ENCODE measurements at places on chromosomes 2 and 18.
A peak's percentile ranks its signal among the peaks of the same experiment; 100 is the strongest.

- DNase-seq = no peak
These were observed 71.4 kb downstream of the GALR1 start for GRCh38 chr18:77320971-77321559.

GRCh38 chr2:218230882-218231281 is 13.9 kb downstream of the ARPC2 start:
- no peak for DNase-seq

DNA sequence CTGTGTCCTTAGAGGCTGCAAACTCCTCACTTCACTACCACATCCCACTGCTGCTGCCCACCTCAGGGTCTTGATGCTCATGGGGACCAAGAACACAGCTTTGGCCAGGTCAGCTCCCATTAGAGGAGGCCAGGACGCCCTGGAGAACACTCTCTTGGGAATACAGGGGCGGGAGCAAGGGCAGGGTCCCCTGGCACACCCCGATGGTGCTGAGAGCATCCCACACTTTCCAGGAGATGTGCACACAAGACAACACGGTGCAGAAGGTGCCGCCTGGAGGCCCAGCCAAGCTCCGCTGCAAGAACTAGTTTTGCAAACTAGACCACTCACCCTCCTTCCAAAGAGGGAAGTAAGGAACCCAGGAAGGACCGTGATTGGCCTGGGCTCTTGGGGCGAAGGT is 304.4 kb upstream of the SALL3 start:
- no peak for DNase-seq

GRCh38 chr2:189312643-189313042 is 128.6 kb upstream of the WDR75 start:
- no peak for DNase-seq

DNA sequence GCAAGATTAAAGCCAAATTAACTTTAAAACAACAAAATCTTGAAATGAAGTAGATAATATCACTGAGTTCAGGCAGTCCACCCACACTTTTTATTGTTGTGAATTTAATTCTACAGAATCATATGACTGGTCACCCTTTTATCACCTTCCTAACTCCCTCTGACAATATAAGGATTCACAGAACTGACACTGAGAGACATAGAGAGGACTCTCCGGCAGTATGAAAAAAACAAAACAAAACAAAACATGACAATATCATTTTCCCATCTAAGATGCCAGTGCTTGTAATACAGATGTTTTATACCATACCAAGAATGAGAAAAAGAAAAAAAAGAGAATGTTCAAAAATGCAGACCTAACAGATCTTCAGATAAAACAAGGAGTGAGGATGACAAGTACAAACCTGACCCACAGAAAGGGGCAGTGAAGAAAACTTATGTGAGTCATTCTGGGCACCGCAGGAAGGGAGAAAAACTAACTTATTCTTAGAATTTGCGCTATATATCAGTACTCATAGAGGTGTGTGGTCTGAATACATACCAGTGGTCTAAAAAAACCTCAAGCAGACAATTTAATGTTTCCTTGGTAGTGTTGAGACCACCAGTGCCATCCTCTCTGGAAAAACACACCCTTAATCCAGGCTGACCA is 136.6 kb downstream of the ZAP70 start:
- DNase-seq = no peak

DNA sequence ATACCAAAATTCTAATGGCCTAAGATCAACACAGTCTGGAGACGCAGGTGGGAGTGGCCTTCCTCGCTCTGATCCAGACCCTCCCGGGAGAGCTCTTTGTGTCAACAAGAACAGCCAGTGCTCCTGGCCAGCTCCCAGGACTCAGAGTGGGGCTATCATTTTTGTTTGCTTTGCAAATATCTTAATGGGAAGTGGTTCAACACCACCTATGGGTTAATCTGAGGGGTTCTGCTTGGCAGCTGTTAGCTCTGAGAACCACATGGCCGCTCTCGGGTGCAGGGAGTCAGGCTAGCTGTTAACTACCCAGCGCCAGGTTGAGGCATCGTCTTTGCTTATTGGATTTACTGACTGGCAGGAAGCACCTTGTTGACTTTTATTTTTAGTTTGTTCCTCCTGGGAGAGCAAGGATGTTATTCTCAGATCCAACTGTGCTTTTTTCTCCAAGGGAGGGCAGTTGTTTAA is 184.8 kb upstream of the SP5 start:
- peak; percentile 83 for DNase-seq

GRCh38 chr18:31891566-31891965 is 51.4 kb downstream of the TRAPPC8 start:
- no peak for DNase-seq

GRCh38 chr2:8495189-8495989 is 186.5 kb upstream of the ID2 start:
- no peak for DNase-seq

DNA sequence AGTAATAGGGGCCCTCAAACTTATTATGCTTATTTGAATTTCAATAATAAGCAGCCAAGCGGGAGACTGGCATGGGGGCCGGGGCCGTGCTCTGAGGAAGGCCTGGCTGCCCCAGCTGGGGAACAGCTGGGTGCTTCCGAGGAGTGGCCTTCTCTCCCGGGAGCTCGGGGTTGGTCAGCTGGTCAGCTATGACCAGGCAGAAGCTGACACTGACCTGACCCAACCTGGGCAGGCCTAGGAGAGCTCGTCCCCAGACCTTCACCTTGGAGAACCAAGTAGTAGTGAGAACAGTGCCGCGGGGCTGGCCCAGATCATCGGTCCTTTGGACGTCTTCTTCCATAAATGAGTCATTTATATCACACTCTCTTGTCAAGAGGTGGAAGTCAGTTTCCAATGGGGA is 36.1 kb downstream of the RRM2 start:
- no peak for DNase-seq

GRCh38 chr18:36175481-36175880 is 11.8 kb upstream of the MOCOS start:
- DNase-seq = no peak

DNA sequence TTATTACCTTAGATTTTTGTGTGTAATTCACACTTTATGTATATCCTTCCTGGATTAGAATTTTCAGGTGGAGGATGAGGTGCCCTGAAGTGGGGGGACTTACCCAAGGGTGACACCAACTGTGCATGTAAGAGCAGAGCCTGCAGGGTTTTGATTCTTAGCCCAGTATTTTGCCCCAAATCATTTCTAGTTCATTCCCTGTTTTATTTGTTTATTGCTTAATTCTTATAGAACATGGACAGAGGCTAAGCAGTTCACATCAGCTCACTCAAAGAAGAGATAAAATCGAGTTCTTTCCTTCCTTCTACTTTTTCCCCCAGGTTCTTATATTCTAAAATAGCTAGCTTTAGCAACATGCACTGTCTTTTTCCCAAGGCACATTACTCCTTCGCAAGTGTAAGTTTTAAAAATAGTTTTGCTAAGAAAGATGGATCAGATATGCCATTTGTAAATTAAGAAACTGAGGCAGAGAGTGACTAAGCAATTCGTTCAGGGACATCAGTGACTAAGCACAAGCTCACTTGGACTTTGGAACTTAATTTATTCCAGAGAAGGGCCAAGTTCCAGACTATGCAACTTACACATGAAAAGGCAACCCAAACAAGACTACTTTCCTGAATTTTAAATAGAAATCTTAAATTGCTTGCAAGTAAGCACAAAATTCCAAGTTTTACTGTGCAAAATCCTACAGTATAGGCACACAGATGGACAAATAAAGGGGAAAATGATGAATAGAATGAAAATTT is 427.9 kb upstream of the POU3F3 start:
- DNase-seq = no peak

- DNase-seq = no peak
These were observed 17.5 kb downstream of the LBH start for GRCh38 chr2:30248791-30249190.

- DNase-seq = no peak
These were observed 286.8 kb upstream of the TRIB2 start for GRCh38 chr2:12429779-12430406.

- DNase-seq = no peak
These were observed 75.8 kb downstream of the USP40 start for GRCh38 chr2:233490831-233491230.

GRCh38 chr18:43160509-43160908 is 45.0 kb upstream of the RIT2 start:
- DNase-seq = no peak

DNA sequence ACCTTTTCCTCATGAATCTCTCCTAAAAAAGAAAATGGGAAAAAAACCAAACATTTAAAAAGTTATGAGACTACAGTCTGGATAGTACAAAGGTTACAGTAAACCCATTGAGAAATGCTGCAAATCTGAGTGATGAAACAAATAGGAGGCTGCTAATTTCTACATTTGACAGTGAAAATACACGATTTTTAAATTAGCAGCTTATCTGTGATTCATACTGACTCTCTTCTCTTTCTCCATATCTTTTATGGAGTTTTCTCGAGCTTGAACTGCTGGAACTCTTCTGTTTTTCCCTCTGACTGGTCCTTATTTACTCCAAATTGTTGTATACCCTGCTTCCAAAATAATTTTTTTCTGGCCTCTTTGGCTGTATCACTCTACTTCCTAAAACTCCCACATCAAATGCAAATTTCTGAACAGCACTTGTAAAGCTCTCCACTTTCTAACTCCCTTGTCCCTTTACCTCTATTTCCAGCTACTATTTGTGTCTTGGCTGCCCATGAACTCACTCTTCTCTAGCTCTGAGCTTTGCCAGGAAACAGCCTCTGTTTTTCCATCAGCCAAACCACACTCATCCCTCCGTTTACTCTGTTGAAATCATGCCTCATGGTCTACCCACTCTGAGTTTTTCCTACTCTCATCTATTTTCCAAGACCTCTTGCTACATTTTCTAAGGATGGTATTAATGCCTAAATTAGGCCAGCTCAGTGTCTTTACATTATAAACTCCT is 73.7 kb downstream of the RBMS1 start:
- no peak for DNase-seq

DNA sequence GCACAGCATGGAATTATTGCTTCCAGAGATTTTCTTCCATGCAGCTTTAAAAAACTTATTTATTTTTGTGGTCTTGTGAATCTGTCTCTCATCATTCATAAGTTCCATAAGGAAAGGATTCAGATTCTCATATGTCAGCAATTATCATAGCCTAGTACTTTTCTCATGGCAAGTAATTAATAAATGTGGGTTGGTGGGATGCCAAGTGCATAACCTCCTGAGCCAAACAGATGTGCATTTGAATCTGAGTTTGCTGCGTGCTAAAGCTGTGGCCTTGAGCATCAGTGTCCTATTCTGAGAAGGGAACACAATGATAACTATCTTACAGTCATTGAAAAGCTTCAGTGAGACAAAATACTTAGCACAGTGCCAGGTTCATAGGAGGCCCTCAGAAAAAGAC is 331.9 kb downstream of the PDE11A start:
- no peak for DNase-seq

DNA sequence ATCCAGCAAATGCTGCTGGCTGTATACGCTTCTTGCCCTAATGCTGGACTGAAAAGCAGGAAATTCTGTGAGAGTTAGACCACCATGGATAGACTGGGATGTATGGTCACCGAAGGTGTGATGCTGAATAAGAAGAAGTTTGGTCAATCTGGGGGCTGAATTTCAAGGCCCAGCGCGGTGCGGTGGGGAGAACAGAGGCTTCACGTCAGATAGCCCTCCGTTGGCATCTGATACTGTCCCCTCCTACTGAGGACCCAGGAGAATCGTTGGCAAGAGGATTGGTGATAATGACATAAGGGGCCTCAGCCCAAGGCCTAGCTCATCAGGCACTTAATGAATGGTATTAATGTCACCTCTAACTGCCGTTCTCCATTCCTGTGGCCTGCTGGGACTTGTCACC is 97.3 kb upstream of the ST3GAL5 start:
- DNase-seq = no peak

GRCh38 chr2:119487434-119488244 is 36.6 kb downstream of the SCTR start:
- DNase-seq = no peak

- DNase-seq = peak; percentile 70
These were observed at the start of gene ALK for GRCh38 chr2:29921560-29921915. TSS of gene ALK (minus strand) at chr2:29921586. CDS start at chr2:29920659, 927 bp downstream.

DNA sequence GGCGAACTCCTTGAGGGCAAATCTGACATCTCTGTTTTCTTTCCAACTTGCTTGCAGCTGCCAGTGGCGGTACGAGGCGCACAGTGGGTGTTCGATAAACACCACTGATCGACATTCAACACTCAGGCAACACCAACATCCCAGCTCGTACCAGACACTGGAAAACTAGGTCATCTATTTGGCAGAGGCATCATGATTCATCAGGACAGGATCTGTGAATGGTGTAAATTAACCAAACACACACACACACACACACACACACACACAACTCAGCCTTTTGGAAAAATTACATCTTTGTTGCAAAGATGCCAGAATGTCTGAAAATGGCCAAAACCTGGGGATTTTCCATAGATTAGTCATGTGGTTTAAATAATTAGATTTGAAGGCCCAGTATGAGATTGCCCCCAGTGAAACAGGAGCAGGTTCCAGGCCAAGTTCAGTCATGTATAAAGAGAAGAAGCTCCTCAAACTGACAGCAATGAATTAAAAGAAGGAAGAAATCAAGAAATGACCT is 150.5 kb upstream of the NCKAP5 start:
- DNase-seq = no peak

GRCh38 chr2:226721541-226721940 is 78.1 kb downstream of the IRS1 start:
- DNase-seq = no peak

DNA sequence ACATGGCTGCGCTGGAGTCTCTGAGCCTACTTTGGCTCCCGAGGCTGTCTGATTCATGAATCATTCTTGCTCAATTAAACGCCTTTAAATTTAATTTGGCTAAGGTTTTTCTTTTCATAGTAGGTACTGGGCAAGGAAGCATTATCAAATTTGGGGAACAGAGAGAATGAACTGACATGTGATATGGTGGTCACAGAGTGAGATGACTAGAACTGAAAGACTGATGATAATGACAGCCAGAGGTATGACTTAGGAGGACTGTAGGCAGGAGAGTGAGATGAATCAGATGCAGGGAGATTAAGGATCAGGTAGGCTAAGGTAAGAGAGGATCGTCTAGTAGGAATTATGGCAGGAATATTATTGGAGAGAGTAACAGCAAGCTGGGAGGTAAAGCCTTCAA is 40.9 kb upstream of the ST8SIA3 start:
- DNase-seq = no peak

- no peak for DNase-seq
These were observed 39.5 kb downstream of the SFT2D3 start for GRCh38 chr2:127740665-127741288.

Data from NCI-H1048 (cell line).